Left renal pelvis (tissue), 4 donors: ENCODE measurements at places on chromosomes 3 and 15. TPM values are rescaled to one million over a fixed set of nuclear protein-coding genes. Genes with fewer than 3 reads are reported as not detected.

DNA sequence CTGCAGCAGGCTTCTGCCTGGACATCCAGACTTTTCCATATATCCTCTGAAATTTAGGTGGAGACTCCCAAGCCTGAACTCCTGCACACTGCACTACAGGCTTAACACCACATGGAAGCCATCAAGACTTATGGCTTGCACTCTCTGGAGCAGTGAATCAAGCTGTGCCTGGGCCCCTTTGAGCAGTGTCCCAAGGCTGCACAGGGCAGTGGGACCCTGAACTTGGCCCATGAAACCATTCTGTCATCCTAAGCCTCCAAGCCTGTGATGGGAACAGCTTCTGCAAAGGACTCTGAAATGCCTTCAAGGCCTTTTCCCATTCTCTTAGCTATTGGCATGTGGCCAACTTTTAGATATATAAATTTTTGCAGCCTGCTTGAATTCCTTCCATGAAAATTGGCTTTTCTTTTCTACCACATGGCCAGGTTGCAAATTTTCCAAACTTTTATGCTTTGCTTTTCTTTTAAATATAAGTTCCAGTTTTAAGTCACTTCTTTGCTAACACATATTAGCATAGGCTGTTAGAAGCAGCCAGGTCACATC lies 257.8 kb upstream of the DCBLD2 start:
- DNase-seq, result no peak

CCDC9B gene
- 13.8 TPM for polyA plus RNA-seq

DNA sequence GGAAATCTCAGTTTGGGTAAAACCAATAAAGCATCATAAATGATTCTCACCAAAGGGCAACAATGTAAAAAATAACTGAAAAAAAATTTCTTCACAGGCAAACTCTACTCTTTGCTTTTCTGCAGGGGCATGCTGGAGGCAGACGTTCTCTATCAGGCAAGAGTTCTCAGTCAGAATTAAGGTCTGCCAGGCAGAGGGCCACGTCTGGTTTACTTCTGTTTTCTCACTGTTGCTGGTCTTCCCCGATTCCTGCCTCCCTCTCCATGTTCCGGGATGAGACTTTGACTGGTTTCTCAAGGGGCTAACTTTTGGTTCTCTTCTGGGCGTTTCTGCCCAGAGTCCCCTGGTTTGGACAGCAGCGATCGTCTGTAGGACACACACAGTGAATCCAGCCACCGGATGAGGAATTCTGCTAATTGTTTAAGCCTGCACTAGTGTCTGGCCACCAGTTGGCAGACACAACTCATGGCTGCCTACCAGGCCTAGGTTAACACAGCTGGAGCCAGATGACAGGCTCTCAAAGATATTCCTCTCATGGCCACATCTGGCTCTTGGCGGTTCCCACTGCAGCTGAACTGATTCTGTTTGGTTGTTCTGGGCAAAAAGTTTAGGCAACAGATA lies 273.1 kb downstream of the FOXP1 start:
- no peak for DNase-seq

ZNF662 gene
- polyA plus RNA-seq, result 29.1 TPM

RBM5 gene
- 225 TPM for polyA plus RNA-seq

CRABP1 gene
- 58.5 TPM for polyA plus RNA-seq

GRCh38 chr15:51739061-51739712 lies 1.7 kb upstream of the LYSMD2 start:
- no peak for DNase-seq
